Heart right ventricle (tissue), 16 donors: ENCODE measurements at places on chromosomes 16 and 17. TPM values are rescaled to one million over a fixed set of nuclear protein-coding genes. Genes with fewer than 3 reads are reported as not detected.

- peak; percentile 45 for DNase-seq
Observed at GRCh38 chr16:48617711-48618148, 7.8 kb upstream of the N4BP1 start.

DNA sequence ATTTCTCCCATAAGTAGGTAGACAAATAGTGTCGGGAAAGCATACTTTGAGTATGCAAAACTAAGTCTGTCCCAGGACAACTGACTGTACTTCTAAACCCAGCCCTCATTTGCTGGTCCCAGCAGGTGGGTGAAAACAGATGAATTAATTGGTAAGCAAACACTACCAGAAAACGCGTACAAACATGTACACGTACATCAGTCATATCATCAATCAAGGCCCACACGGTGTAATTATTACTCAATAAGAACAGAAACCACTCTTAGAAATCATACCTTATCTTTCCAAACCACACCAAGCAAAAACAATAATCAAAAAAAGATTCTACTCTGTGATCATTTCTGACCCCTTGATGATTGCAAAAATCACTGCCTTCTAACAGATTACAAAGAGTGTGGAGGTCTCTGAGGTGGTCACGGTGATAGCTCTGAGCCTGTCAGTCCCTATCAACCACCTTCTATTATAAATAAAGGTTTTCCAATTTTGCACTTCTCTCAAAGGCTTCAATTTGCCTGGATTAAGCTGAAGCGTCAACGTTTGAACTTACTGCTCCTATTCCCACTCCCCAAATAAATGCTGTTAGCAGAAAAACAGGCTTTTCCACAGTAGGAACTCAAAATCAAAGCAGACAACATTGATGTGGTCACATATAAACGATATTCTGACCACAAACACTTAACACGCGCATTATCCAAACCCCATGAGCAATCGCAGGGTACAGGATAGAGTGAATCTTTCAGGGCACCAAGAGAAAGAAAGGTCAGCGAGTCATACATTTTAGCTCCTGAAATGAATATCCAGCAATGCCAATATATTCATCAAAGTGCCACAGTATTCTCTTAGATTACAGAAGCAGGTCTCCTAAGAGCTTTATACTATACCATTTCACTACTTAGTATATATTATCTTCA lies 211.9 kb downstream of the STX8 start:
- DNase-seq = no peak

DNA sequence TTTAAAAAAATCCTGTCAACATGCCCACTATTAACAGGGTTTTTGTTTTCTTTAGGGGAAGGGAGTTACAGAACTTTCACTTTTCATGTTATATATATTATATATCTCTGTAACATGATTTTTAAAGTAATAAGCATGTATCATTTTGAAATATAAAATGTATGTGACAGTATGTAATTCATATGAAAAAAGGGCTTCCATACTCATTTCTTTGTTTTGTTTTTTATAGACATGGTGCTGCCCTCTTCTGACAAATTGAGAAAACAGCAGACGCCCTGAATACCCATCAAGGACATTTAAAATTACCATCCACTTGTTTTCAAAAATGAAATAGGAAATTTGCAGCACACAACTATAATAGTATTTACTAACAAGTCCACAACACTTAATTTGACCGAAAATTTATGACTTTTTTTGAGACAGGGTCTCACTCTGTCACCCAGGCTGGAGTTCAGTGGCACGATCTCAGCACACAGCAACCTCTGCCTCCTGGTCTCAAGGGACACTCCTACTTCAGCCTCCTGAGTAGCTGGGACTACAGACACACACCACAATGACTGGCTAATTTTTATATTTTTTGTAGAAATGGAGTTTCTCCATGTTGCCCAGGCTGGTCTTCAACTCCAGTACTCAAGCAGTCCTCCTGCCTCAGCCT lies 30.4 kb downstream of the CFDP1 start:
- DNase-seq = no peak

GRCh38 chr16:78184238-78185183 lies 85.1 kb downstream of the WWOX start:
- DNase-seq = no peak

DNA sequence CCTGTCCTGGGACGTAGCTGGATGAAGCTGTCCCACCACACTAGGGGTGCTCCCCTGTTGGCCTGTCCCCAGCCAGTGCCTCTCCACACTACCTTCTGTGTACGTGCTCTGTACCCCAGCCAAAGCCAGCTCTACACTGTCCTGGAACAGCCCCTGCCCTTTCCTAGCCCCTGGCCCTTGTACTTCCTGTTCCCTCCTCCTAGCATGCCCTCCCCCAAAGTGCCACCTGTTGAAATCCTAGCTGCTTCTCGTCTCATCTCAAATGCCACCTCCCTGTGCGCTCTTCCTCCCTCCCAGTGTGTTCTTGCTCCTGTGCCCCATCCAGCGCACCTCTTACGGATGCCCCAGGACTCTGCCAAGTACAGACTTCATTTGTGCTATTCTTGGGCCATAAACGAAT lies 33.5 kb downstream of the IRX3 start:
- no peak for DNase-seq

DNA sequence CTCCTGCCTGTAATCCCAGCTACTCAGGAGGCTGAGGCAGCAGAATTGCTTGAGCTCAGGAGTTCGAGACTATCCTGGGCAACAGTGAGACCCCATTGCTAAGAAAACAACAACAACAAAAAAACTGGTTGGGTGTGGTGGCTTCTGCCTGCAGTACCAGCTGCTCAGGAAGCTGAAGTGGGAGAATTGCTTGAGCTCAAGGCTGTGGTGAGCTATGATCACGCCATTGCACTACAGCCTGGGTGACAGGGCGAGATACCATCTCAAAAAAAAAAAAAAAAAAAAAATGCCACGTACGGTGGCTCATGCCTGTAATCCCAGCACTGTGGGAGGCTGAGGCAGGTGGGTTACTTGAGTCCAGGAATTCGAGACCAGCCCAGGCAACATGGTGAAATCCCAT lies 34.1 kb downstream of the NME2 start:
- DNase-seq = no peak

DNA sequence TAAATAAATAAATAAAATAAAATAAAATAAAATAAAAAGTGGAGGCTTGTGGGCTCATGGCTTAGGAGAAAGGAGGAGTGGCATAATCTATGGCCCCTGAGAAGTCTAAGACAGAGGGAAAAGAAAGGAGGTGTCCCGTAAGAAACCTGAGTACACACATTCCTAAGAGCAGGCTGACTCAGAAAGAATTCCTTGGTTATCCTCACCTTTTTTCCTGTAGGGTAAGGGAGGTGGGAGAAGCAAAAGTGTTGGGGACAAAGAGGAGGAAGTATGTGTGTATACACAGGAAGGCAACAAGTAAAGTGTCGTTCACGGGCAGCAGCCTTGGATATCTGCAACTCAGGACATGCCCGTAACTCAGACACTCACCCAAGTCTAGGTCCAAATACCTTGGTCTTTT lies 29.3 kb downstream of the MARF1 start:
- no peak for DNase-seq

- no peak for DNase-seq
Observed at GRCh38 chr16:23089111-23089510, 60.1 kb downstream of the USP31 start.

- DNase-seq = no peak
Observed at GRCh38 chr16:67923414-67924116, 8.1 kb downstream of the CTRL start.

GRCh38 chr16:1551166-1551565 lies 17.7 kb downstream of the TMEM204 start:
- no peak for DNase-seq

GRCh38 chr17:72104863-72105234 lies 16.0 kb upstream of the SOX9 start:
- no peak for DNase-seq

GRCh38 chr16:89167425-89167941 lies 4.1 kb upstream of the CDH15 start:
- peak; percentile 74 for DNase-seq

DNA sequence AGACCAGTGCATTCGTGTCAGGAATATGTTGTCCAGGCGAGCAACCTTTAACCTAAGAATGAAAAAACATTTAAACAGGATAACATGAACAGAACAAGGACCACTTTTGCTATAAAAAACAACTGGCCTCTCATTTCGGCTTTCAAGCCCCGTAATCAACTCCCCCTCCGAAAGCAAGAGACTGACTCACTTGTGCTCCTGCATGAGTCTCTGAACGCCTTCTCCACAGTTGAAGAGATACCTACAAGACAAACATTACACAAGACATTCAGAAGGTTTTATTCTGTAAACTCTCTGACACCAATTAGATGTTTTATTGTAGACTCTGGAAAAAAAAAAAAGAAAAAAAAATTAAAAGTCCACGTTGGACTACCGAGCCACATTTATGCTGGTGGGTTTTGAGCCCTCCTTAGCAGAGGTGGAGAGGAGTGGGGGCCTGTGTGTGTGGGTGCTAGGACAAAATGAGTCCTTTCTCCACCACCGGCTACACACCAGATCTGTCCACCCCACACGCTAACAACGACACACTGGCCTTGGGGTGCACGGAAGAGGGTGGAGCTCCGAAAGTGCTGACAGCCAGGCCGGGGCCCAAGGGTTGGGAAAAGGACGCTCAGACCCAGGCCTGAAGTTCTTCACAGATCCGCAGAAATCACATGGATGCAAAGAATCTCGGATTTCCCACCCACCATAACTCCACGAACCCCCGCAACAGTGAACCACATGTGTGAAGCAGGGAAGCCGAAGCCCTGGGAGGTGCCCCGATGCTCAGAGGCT lies 759 bp downstream of the ELAC2 start:
- DNase-seq = no peak

- no peak for DNase-seq
Observed at GRCh38 chr16:66194866-66195265, 171.6 kb upstream of the CDH5 start.

GRCh38 chr16:65745-66144 lies 6.7 kb downstream of the RHBDF1 start:
- DNase-seq = peak; percentile 87

- no peak for DNase-seq
Observed at GRCh38 chr17:2211661-2212399, 91.8 kb downstream of the SMG6 start.

- no peak for DNase-seq
Observed at GRCh38 chr16:89859615-89860007, 13.8 kb upstream of the TCF25 start.

GRCh38 chr16:17259751-17260270 lies 210.9 kb downstream of the XYLT1 start:
- no peak for DNase-seq

DNA sequence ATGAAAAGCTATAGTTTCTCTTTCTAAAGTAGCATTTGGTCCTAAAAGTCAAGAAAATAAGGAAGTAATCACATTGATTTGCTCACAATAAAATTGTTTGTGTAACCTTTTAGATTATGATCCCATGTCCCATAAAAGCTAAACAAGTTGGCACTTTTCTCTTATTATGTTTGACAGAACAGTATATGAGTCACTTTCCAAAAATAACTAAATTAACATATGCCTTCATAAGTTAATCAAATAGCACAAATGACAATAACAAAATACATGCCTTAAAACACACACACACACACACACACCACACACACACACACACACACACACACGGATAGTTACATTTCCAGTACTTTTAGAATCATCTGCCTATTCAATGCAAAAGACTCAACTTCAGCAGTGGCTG lies 2.8 kb downstream of the MED13 start:
- no peak for DNase-seq

- no peak for DNase-seq
Observed at GRCh38 chr17:28159004-28159403, 116.5 kb downstream of the NLK start.

- no peak for DNase-seq
Observed at GRCh38 chr17:12591021-12591735, 74.5 kb upstream of the MYOCD start.

DNA sequence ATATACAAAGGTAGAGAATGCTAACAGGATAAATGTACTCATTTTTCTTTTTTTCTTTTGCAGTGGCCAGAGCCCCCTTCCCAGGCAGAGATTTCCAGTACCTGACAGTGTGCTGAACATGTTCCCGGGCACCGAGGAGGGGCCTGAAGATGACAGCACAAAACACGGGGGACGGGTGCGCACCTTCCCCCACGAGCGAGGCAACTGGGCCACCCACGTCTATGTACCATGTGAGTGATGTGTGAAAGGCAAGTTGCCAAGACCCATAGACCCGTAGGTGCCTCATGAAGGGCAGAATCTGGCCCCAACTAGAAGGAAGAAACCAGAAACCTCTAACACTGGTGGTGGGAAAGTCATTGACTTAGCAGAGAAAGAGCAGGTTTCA lies 1.2 kb downstream of the USB1 start:
- no peak for DNase-seq

DNA sequence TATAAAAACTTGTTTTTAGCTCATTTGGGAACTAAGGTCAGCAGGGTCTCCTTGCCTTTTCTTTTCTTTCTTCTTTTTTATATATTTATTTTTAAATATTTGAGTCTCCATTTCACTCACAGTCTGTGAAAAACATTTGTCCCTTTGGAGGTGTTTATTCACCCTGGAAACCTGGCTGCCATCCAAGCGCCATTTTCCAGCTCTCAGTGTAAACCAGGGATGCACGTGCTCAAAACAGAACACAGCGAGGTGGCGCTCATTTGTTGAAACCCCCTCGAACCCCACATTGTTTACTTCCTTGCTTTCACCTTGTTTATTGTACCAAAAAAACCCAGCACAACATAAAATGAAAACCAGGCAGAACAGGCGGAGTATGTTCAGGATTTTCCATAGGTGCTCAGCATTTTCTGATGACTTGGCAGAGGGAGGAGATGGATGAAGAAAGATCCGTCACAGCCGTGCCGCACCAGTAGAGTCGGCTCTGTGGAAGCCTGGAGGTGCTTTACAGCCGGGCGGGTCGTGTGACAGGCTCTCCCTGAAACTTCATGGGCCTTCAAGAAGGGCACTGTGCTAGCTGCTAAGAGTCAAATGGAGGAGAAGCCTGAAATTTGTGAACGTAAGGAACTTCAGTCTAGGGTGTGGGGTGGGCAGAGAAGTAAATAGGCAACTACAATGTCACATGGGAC lies 284.4 kb downstream of the FOXL1 start:
- peak; percentile 40 for DNase-seq

GRCh38 chr16:5852151-5852550 lies 754.6 kb upstream of the EEF2KMT start:
- no peak for DNase-seq

The RCVRN gene
- 0.66 TPM for polyA plus RNA-seq

The SCNN1G gene
- not detected for polyA plus RNA-seq

The SPNS2 gene
- 27.7 TPM for polyA plus RNA-seq

The HOXB3 gene
- 5.9 TPM for polyA plus RNA-seq

The PLK1 gene
- polyA plus RNA-seq = 1.2 TPM

The ORC6 gene
- 2.5 TPM for polyA plus RNA-seq

The TNK1 gene
- polyA plus RNA-seq = 3.5 TPM

The CCL2 gene
- 80.3 TPM for polyA plus RNA-seq

The ATXN1L gene
- polyA plus RNA-seq = 6.7 TPM

The CCDC154 gene
- 0.49 TPM for polyA plus RNA-seq

The CCL4L2 gene
- 0.12 TPM for polyA plus RNA-seq
